HTR-8/SVneo (cell line): ENCODE measurements at places on chromosomes 2 and 18.

GRCh38 chr18:61187971-61188370, 145.3 kb upstream of the CDH20 start:
- no peak for DNase-seq

DNA sequence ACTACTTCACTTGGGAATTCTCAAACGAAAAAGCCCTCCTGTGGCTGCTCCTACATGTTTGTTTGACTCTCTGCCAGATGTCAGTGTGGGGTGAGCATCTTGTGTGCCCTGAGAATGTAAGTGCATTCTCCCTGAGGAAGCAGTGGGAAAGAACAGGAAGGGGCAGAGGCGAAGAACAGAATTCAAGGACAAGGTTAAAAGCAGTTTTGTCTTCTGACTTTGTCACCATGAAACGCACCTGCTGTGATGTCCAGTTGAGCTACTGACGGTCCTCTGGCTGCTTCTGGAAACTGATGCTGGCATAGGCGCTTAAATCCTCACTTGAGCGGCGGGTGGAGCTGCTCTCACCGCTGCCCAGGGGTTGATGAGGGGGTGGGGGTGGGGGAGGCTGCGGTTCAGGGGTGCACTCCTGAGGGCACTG, 4.9 kb downstream of the IRS1 start:
- no peak for DNase-seq

- no peak for DNase-seq
These were observed 11.6 kb downstream of the CROCC2 start for GRCh38 chr2:240917684-240918257.

GRCh38 chr2:181312515-181312927, 144.7 kb upstream of the ITGA4 start:
- DNase-seq, result no peak

- DNase-seq, result no peak
These were observed 161.7 kb upstream of the LMAN1 start for GRCh38 chr18:59520562-59521355.

DNA sequence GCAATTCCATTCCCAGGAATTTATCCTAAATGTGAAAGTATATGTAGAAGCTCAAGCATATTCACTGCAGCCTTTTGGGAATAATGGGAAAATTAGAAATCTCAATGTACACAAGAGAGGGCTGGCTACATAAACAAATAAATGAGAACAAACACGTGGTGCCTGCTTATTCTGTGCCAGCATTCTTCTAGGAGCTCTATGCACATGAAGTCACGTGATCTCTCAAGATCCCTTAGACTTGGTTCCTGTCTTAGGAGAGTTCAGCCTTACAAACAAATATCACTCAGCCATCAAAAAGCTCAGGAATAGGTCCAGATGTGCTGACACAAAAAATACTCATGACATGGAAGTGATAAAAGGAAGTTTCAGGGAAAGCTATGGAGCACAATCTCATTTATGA, 92.9 kb upstream of the SP3 start:
- no peak for DNase-seq

DNA sequence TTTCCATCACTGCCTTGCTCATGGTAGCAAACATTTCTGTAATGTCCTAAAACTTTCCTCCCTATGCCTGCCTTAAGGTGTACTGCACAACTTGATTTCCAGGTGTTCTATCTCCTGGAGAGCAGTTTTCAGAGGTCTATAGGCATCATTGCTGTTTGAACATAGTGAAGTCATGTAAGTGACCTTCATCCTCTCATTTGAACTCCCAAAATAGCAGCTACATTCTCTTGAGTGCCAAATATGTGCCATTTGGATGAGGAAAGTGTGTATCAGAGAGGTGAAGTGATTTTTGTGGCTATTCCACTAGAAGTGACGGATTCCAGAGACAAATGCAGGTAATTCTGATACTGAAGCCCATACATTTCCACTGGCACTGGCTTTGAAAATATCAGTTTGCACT, 3.4 kb downstream of the PPP1R1C start:
- DNase-seq, result no peak

GRCh38 chr2:235535423-235536130, 41.7 kb downstream of the AGAP1 start:
- DNase-seq, result no peak

DNA sequence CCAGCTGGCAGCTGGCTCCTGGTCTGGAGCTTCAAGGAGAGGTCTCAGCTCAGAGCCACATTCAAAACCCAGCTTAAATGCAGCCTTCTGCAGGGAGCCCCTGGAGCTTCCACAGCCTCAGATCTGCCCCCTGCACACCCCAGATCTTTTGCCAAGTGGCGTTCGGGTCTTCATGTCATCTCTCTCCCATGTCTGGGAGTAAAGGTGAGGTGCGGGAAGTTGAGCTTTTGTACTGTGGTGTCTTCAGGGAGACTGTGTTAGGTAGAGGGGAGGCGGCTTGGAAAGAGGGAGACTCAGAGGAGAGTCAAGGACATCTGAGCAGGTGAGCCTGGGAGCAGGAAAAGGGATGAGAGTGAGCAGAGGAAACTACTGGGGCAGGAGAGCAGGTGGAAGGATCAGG, 25.4 kb downstream of the MPHOSPH10 start:
- DNase-seq, result no peak

DNA sequence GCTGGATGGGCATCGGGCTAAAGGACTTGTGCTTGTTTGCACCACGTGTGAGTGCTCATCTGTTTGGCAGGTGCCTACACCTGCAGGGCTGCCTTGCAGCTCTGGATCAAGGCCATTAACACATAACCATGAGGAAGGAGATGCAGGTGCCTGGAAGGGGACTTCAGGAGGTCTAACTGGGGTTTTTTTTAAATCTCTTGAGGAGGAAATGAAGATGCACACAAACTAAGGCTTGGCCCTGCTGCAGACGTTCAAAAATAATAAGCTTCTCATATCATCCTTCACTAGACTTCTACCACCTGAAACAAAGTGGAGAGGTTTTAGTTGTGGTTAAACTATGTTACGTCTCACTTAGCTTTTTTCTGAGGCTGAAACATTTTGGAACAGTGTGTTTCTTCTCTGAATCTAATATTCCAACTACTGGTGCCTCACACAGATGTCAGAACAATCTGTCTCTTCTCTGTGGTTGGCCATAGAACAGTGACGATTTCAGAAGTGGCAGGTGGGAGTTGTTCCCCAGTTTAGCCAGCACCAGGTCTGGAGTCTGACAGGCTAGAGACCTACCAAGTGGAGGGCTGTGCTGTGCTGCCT, 36.5 kb downstream of the BCL2L11 start:
- DNase-seq, result no peak

GRCh38 chr2:96888072-96889011, 18.5 kb upstream of the SEMA4C start:
- DNase-seq, result no peak

DNA sequence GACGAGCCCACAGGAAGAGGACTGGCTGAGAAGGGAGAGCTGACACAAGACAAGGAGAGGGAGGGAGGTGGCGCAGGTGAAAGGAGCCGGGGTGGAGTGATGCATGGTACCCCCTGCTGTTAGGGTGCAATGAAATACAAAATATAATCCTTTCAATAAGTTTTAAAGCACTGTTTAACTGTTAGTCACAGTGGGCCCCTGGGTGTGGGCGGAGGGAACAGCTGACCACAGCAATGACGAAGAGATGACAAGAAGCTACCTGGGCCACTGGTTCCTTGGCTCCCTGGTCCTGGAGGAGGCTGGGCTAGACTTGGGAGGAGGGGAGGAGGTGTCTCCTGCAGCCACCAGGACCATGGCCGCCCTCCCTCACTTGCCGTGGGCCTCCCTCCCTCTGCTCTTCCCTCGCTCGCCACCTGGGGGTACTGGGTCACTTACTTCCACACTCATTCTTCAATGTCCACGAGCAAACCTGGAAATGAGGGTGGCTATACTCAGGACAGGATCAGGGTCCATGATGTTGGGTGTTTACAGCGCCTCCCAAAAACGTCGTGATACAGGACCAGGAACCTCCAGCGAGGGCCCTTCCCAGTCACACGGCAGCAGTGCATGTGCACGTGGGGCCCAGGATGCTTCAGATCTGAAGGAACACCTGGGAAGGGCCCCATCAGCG, 196.1 kb downstream of the ANKRD30B start:
- no peak for DNase-seq

GRCh38 chr18:5622905-5623304, 79.1 kb upstream of the EPB41L3 start:
- DNase-seq, result no peak

DNA sequence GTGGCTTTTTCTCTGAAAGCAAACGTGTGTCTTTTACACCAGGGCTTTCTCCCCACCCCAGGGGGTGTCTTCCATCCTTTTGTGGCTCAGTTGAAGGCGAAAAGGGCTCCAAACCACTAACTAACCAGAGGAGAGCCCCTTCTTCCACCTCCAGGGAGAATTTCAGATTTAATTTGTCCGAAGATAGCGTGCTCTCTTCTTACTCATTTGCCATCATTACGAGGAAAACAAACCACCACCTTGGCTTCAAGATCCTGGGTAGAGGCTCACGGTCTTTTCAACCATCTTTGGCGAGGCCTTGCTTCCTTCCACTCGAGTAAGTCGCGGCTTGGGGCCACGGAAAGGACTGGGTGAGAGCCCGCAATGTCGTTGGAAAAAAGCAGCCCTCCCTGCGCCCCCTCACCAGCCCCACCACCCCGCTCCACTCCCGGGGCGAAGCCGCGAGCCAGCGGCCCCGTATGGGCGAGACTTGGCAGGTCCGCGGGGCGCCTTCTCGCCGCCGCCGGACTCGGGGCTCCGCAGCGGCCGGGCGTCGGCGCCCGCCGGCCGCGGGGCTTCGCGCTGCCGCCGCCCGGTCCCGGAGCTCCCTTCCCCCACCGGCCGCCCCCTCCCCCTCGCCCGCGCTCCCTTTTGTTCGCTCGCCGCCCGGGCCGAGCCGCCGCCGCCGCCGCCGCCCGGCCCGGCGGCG, 1.7 kb upstream of the ZNF532 start:
- no peak for DNase-seq

GRCh38 chr18:45255197-45255890, 359.9 kb upstream of the SLC14A2 start:
- peak; percentile 44 for DNase-seq

GRCh38 chr2:164514491-164514890, 106.8 kb downstream of the GRB14 start:
- no peak for DNase-seq

DNA sequence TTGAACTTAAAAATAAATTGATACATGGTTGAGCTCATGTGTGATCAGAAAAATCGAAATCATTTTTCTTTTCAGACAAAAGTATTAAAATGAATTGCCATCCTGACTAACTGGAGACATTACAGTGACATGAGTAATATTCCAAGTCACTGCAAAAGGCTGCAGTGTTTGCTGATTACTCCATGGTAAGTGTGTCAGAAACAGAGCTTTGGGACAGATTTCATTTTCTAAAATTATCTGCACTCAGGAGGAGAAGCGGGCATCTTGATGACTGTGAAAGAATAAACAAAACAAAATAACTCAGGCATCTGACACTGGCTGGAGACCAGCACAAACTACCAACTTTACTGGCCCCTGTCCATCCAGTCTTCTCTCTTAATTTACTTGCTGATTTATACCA, 312.3 kb upstream of the PIK3C3 start:
- DNase-seq, result no peak

DNA sequence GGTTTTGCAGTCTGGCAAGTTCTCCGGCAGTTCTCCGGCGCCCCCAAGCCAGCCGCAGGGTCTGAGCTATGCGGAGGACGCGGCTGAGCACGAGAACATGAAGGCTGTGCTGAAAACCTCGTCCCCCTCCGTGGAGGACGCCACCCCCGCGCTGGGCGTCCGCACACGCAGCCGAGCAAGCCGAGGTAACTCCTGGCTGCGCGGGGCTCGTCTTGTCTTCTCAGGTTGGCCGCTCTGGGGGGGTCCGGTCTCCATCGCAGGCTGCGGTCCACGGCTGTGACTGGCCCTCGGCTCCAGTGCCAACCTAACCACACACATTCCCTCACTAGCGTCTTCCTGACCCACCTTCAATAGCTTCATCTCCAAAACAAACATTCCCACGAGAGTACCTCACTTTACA, 68.2 kb downstream of the TPGS2 start:
- DNase-seq, result no peak

DNA sequence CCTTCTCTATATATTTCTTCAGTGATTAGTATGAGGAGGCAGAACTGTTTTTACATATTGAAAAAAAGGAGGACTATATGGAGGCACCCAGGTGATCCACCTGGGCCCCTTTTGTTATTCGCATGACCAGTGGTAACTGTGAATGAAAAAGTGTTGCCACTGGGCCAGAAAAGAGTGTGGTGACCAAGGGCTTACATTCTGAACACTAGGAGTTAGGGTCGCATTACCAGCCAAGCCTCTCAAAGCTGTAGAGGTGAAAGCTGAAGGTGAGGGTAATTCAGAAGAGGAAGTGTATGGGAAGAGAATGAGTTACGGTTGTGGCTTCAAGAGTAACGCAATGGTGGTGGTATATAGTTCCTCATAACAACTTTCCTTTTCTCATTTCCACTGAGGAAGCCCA, 487.6 kb downstream of the TMEM182 start:
- no peak for DNase-seq

GRCh38 chr18:45839414-45840395, 14.2 kb downstream of the SIGLEC15 start:
- DNase-seq, result peak; percentile 42

DNA sequence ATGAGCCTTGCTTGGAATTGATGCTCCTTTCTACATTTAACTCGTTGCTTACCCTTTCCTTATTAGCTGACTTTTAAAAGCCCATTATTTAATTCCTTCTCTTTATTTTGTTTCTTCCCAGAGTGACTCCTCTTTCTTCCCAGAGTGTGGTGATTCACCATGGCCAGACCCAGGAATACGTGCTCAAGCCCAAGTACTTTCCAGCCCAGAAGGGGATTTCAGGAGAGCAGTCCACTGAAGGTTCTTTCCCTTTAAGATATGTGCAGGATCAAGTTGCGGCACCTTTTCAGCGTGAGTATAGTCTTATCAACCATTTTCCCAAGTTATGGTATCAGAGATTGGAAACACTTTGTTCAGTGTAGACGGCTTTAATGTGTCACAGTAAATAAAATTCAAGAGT, 163.7 kb downstream of the LTBP1 start:
- DNase-seq, result no peak

DNA sequence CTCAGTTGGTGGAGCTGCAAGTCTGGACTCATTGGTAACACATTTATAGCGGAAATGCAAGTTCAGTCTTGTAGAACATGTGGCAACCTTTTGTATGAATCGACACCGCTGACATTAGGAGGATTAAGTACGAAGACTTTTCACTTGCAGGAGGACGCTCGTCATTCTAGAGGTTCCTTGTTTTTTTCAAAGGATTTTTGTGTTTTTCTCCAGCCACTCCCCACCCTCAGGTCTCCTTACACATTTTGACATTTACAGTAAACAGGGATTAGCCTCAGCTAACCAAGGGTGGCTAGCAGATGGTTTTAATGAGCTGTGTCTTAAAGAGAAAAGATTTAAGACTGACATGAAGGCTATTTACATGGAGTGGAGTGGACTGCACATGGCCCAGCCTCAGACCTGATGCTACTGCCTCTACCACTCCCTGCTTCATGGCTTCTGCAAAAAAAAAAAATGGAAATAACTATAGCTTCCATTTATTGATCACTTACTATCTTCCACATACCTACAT, 173.8 kb downstream of the TRIB2 start:
- no peak for DNase-seq

DNA sequence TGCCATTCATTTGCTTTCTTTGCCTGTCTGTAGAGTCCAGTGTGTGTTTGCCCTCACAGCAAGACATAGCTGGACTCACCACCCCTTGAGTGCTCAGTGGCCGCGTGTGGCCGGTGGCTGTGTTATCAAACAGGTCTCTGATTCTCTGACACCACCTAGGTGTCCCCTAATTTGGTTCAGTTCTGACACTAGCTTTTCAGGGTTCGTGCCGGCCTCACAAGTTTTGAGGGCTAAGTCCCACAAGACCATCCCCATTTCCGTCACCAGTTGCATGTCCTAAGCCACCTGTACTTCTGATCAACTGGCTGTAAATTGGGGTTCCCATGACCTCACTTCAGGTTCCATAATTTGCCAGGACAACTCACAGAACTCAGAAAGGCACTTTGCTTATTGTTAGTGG, 23.5 kb downstream of the NCK2 start:
- no peak for DNase-seq
